Stimulated activated CD4-positive, alpha-beta T cell treated with anti-CD3 and anti-CD28 coated beads, Interleukin-2, amount 100 ng/mL, for 24 hours (primary cell): ENCODE measurements at places on chromosomes 6 and 20.

GRCh38 chr6:24464253-24465038, 24.9 kb downstream of the GPLD1 start:
- DNase-seq = no peak

- no peak for DNase-seq
These were observed 41.0 kb upstream of the RAB23 start for GRCh38 chr6:57262901-57263694.

DNA sequence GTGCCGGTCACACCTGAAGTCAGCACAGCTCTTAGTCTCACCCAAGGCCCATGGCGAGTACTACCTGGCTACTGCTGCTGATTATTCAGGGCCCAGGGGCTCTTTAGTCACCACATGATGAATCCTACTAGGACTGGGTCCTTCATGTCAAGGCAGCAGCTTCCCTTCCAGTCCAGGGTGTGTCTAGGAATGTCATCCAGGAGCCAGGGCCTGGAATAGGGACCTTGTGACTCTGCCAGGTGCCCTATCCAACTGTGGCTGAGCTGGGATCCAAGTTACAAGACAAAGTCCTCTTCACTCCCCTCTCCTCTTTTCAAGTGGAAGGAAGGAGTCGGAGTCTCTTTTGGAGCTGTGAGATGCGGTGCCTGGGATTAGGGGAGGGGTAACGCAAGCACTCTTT, 85.5 kb downstream of the CFAP61 start:
- DNase-seq = no peak

GRCh38 chr6:38345586-38345985, 294.1 kb downstream of the BTBD9 start:
- DNase-seq = no peak

DNA sequence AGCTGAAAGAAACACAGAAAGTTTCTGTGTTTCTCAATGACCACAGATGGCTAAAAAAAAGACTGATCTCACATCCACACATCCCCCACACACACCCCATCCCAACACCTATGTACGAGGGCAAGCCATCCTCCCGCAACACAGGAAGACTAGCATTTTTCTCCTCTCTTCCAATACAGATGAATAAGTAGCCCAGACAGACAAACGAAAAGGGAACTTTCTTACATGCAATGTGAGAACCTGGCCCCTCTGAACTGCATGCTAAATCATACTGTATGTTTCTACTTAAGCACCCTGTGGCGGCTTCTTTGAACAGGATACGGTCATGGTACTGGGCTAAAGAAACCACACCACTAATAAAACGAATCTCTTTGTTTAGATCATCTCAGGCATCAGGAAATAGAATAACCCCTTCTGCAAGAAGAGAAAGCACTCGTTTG, 116.2 kb downstream of the GMDS start:
- DNase-seq = no peak

GRCh38 chr6:157980288-157981131, 1.2 kb upstream of the SYNJ2 start:
- DNase-seq = no peak

DNA sequence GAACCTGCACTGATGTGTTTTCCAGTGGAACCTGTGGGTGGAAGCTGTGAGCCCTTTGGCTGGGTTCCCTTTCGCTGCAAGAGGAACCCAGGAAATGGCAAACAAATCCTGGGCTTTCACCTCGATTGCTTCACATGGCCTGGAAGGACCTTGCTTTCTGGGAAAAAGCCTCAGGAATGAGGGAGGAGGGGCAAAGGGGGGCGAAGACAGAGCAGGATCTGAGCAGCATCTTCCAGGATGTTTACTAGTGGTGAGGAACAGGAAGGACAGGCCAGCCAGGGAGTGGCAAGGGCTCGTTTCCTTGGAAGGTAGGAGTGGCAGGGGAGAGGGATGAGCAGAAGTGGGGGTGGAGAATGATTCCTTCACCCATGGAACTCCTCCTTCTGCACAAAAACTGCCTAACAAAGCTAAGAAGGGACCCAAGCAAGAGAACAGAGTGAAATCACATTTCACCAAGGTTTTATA, 5.9 kb downstream of the SLC2A10 start:
- no peak for DNase-seq

GRCh38 chr20:52996658-52997057, 24.5 kb downstream of the TSHZ2 start:
- DNase-seq = no peak

DNA sequence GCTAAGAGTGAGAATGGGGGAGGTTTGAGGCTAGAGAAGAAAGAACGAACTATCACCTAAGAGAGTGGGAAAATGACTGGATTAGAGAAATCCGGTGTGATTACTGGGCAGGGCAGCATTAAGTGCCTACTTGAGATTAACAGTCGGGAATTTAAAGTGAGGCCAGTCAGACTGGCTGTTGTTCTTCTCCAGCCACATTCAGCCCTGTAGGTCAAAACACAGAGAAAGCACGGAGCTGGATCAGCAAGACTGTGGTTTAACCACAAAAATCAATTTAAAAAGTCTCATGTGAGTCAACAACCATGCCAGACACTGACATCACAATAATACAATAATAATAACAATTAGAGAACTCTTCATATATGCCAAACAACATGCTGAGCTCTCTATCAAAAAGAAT, 301.9 kb upstream of the SGK1 start:
- no peak for DNase-seq

DNA sequence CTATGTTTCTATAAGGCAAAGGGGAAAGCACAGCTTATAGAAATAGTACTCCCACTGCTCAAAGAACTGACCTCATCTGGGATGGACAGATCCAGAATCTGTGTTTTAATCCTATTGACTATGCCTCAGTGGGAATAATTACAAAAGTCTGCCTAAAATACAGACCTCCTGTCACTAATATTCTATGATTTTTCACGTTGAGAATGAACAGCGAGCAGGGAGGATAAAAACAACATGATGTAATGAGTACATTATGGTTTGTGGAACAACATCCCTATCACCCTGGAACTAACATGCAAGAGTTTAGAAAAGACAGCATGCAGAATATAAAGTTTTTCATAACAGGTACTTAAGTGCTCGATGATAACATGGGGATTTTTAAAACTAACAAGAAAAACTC, 53.9 kb downstream of the EPHA7 start:
- DNase-seq = no peak

DNA sequence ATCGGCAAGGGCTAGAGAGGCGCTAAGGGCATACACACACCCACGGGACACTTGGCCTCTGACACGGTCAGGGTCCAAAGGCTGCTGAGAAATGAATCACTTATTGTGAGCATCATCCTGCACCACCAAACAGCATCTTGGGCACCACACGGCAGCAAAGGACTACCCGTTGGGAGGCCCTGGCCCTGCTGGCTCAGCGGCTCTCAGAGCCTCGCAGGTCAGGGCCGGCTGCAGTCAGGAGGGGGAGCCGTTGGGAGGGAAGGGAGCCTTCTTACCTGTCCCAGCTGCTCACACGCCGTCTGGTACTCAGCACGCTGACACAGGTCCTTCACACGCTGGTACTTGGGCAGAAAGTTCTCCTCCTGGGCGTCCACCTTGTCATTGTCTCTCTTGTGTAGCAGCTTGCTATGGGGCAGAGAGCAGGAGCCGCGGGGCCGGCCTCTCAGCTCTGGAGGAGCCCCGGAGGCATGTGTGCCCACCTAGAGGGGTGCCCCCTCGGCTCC, 109.0 kb downstream of the SULF2 start:
- DNase-seq = no peak

DNA sequence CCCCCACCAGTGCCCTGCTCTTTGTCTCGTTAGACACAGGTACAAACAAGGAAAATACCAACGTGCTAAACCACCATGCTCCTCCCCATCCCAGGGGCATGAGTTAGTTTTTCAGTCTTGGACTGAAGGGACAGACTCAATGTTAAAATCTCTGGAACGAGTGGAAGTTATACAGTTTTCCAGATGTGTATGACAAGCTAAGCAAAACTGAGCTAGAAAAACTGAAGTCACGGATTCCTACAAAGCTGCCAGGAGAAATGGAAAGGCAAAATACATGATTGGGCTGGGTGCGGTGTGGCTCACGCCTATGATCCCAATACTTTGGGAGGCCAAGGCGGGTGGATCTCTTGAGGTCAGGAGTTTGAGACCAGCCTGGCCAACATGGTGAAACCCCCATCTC, 34.3 kb upstream of the QKI start:
- no peak for DNase-seq

DNA sequence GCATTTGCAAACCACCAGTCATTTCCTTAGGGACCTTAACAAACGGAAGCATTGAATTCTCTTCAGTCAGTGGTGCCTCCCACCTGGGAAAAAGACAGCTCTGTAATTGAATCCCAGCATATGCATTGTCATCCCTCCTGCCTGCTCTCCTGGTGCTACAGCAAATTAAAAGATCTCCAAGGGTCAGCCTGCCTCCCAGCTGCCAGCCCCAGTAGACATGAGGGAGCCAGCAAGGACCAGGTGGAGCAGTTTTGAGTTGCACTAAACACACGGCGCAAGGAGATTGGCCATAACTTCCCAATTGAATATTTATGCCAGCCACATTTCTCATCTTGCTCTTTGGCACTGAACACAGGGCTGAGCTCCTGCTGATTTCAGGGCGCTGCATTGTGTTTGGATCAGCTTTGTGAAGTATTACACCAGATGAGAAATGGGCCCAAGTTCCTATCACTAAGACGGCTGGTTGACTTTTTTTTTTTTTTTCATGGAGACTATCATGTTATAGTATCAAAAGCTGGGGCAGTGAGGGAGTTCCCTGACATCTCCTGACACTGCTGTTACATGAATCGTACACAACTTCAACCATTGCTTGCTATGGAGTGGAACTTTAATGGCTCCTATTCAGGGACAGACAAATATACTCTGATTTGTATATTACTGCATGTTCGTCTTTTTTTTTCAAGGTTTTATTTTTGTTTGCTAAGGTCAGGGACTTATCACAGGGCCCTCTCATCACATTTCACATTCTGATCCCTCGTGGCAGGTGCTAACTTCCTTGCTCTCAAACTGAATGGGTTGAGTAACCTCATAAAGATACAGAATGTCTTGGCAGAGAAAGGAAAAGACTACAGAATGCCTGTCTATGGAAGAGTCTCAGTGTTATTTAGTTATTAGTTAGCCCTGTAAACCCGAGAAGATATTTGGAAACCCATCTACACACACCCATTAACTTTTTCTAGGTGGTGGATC, 191.1 kb downstream of the EYA4 start:
- DNase-seq = no peak

DNA sequence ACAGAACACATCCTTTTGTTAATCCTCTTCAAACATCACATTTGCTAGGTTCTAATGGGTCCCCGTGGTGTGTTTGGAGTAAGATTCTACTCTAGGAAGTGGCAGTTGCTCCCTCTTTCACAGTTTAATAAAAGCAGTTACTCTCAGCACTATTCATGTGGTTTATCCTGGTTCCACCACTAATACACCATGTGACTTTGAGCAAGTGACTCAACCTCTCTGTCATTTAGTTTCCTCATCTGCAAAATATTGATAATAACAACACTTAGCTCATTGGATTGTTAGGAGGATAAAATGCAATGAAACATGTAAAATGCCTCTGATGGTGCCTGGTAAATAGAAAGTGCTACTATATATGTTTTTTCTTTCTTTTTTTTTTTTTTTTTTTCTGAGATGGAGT, 488.0 kb upstream of the NOX3 start:
- DNase-seq = no peak

- DNase-seq = no peak
These were observed 726 bp upstream of the EMILIN3 start for GRCh38 chr20:41367393-41367695.

DNA sequence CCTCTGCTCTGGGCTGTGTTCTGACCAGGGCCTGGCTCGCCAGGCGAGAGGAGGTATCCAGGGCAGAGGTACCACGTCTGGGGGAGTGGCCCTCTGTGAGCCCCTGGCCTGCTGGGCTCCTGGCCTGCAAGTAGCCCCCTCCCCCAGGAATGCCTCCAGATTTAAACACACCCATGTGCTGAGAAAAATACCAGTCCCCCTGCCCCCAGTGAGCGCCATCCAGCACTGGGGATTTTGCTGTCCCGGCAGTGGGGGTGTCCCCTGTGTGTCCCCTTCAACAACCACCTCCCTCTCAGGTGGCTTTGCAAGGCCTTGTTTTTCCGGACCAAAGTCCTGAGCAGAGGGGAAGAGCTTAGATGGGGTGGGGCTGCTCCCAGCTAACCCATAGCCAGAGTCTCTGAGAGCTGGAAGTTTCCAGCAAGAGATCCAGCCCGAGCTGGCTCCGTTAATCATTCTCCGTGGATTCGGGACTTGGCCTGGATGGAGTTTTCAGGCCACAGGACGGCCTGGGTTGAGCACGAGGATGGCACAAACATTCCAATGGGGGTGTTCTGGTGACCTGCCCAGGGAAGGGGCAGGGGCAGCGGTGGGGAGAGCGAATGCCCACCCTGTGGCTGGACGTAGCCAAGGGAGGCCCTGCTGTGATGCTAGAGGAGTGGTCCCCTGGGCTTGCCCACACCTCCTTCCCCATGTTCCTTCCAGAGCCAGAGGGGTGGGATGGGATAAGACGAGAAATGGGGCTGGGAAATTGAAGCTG, 29.0 kb downstream of the PCK1 start:
- DNase-seq = no peak
